SW 1271 (cell line): ENCODE measurements at places on chromosomes 1 and 21.
A peak's percentile ranks its signal among the peaks of the same experiment; 100 is the strongest.

DNA sequence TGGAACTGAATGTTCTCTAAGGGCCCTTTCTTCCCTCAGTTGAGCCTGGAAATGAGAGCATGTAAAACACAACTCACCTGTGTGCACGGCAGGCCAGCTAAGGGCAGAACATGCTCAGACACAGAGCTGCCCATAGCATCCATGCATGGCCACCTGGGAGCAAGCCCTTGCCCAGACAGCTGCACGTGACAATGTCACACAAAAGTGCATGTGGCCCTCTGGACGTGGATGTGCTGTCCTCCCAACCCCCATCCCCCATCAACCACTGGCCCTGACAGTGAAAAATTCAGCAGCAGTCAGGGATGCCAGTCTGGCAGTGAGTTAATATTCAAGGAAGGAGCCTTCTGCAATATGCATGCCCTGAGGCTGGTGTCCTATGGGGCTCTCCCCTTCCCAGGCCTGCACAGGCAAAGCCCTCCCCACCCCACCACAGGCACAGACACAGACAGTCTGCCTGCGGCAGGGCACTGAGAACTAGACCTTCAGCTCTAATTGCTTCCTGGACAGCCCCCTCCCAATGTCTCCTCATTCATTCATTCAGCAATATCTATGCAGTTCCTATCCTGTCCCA, 14.6 kb upstream of the COL16A1 start:
- no peak for DNase-seq

GRCh38 chr1:223483511-223483910, 90.3 kb downstream of the CCDC185 start:
- DNase-seq: no peak

DNA sequence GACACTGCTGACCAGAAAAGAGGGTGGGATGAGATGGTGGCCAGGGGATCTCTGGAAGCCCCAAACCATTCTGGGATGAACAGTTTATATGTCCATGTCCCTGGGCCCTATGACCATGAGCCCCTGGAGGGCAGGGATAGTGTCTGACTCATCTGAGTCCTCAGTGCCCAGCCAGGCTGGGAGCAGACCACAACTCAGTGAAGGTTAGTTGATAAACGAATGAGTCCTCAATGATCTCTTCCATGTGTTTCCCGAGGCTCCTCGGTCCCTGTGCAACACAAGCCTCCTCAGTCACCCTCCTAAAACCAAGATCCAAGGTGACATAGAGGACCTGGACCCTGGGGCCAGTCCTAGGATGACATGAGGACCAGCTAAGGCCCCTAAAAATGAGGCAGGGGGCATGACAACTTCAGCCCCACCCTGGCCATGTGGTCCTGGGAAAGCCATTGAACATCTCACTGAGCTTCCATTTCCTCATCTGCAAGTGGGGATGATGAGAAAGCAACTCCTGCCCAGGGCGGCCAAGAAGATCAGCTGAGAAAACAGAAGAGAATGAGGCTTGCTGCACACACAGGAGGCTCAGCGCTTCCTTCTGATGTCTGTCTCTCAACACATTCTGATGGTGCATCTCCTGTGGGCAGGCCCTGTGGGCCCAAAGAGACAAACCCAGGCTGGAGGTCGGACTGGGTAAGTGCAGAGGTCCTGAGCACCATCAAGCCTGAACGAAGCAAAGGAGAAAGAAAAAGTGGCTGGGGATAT, 86.3 kb downstream of the GLIS1 start:
- no peak for DNase-seq

GRCh38 chr1:76240316-76240715, 165.8 kb downstream of the ST6GALNAC3 start:
- no peak for DNase-seq

GRCh38 chr1:66598670-66599069, 64.7 kb downstream of the SGIP1 start:
- peak; percentile 11 for DNase-seq

DNA sequence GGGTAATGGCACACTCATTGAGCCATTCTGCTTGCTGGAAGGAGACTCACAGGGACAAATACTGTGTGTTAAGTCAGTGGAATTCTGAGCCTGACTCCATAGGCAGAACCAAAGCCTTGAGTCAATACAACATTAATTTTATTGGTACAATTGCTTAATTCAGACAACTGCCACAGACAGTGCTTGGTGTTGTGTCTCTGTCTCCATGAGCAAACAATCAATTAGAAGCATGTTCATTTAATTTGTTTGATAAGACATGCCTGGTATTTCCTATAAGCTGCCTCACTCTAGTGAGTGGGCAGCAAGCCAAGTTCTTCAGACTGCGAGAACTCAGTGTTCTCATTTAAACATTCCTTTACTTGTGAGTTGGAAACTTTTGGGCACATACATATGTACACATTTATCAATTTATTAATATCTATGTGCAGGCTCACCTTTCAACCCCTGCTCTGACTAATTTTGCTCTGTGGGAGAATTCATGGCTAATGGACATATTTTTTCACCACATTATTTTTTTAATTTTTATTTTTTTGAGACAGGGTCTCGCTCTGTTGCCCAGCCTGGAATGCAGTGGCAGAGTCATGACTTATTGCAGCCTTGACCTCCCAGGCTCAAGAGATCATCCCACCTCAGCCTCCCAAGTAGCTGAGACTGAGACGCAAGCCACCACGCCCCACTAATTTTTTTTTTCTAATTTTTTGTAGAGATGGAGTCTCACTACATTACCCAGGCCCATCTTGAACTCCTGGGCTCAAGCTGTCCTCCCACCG, 4.5 kb upstream of the SRSF10 start:
- DNase-seq: peak; percentile 65

- DNase-seq: no peak
These were observed 6.8 kb upstream of the PLXNA2 start for GRCh38 chr1:208251015-208251414.

DNA sequence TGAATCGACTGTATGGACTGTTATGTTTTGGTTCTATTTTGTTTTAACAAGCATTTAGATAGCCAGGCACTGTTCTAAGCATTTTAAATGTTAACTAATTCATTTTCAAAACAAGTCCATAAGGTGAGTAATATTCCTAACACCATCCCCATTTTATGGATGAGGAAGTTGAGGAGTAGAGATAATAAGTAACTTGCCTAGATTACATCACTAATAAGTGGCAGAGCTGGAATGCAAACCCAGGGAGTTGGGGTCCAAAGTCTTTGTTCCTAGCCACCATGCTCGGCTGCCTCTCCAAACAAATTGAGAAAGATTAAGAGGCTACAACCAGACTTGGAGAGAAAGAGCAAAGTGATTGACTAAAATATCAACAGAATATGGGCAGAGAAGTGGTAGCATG, 12.6 kb upstream of the LEPR start:
- no peak for DNase-seq

DNA sequence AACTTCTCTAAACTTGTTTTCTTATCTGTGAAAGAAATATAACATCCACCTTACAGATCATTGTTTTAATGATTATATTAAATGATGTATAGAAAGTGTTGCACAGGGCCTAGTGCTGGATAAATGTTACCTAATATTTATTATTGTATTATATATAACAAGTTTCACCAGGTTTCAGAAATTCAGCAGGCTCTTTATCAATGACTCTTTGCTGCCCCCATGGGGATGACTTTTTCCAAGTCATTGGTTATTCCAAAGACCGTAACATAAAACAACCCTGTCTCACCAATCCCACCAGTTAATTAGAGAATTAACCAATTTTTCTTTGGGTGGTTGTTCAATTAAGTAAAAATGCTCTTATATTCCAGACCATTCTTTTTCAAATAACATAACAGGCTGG, 7.3 kb upstream of the DEDD start:
- DNase-seq: peak; percentile 24

DNA sequence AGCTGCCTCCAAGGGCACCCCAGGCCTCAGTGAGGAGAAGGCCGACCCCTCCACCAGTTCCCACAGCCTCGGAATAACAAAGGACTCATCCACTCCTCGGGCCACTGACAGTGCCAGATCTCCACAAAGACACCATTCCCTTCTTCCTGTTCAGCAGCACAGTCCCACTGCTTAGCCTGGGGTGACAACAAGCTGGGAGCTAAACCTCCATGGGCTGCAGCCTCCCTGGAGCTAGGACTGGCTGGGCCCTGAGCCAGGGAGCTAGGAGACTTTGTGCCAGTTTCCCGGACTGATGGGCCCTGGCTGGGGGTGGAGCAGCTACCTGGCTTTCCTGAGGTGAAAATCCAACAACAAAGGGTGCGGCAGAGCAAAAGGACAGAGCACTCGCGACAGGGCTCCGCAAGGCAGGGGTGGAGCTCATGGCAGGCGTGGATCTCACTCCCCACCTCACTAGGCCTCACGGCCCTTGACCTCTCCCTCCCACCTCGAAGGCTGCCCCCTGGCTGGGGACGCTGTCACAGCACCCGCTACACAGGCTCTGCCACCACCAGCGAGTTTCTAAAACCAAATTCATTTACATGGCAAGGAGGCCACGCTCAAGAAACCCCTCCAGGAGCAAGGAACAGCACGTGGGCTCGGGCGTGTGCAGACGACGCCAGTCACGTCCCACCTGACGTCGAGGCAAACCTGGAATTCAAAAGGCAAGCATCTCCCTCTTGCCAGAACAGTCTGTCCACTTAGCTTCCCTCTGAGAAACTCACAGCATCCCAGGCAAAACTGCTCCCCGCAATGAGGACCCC, 13.8 kb downstream of the SLC35E2B start:
- no peak for DNase-seq

DNA sequence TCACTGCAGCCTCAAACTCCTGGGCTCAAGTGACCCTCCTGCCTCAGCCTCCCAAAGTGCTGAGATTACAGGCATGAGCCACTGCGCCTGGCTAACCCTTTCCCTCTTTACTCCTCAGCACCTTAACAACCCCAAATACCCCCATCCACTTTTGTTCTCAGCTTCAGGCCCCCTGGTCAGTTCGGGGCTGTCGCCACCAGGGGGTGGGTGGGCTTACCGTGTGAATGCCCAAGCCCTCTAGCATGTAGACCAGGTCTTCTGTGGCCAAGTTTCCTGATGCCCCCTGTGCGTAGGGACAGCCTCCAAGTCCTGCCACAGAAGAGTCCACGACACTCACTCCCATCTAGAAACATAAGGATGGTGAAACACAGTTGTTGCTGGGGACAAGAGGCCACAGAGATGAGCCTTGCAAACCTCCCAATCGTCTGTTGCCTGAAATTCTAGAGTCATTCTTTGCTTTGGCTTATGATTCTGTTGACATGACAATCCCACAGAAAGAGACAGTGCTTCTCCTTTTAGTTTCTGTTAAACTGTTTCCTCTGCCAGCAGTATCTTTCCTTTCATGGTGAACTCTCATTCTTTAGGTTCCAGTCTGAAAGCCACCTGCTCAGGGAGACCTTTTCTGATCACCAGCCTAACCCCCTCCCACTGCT, 3.8 kb upstream of the GALE start:
- no peak for DNase-seq

DNA sequence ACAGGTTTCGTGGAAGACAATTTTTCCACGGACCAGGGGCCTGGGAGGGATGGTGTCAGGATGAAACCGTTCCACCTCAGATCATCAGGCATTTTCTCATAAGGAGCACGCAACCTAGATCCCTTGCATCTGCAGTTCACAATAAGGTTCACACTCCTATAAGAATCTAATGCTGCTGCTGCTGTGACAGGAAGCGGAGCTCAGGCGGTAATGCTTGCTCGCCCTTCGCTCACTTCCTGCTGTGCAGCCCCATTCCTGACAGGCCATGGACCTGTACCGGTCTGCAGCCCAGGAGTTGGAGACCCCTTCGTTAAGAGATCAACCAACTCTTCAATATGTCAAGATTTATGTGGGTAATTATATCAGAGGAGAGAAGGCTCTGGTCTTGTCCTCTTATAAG, 3.3 kb upstream of the DHX9 start:
- DNase-seq: no peak

DNA sequence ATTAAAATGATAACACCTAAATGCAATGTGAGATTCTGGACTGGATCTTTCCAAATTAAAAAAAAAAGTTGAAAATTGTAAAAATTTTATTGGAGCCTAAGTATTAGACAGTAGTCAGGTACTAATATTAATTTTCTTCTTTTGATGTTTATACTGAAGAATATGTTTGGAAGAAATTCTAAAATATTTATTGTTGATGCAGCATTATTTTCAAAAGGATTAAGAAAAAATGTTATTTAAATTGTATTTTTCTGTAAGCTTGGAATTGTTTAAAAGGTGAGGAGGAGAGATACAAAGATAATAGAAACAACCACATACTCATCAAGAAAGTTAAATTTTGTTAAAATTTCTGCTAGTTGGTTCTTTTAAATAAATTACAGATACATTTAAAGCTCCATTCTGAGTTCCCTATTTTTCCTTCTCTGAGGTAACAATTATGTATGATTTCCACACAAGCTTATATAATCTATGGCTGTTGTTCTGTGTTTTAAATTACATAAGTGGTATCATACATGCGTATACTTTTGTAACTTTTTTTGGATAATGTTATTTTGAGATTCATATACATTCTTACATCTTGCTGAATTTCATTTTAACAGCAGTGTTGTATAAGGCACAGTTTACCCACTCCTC, 180.3 kb upstream of the RGS18 start:
- DNase-seq: no peak

GRCh38 chr1:172117800-172118199, 276.5 kb downstream of the DNM3 start:
- no peak for DNase-seq

DNA sequence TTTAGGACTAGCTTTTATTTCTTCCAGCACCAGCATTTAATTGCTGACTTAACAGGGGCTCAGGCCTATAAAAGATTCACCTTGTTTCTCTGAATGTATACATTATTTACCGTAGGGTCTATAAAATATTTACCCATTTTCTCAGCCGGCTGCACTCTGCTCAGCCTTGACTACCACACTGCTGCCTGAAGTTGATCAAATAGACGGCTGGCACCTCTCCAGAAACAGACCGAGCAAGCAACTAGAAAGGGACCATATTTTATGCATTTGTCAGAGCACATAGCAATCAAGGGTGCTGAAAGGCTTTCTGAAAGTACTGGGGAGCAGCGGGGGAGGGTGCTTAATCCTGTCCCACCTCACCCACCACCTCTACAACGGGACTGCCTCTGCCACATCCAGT, 64.7 kb upstream of the FGGY start:
- no peak for DNase-seq

DNA sequence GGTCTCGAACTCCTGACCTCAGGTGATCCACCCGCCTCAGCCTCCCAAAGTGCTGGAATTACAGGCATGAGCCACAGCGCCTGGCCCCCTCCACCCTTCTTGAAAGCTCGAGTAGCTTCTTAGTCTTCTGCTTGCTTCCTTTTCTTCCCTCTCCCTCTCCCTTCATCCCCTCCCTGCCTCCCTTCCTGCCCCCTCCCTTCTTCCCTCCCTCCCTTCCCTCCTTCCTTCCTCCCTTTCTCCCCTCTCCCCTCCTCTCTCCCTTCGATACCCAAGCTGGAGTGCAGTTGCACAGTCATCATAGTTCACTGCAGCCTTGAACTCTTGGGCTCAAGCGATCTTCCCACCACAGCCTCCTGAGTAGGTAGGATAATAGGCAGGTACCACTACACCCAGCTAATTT, 11.8 kb downstream of the KHDRBS1 start:
- no peak for DNase-seq

GRCh38 chr1:207202480-207202879, 98.4 kb downstream of the C4BPA start:
- DNase-seq: no peak

- no peak for DNase-seq
These were observed 36.6 kb downstream of the GJA5 start for GRCh38 chr1:147723691-147724323.

- DNase-seq: no peak
These were observed 85.9 kb downstream of the KCNJ15 start for GRCh38 chr21:38342739-38343138.
